Mesothelial cell of epicardium (in vitro differentiated cells): ENCODE measurements at places on chromosomes 1 and 21.

DNA sequence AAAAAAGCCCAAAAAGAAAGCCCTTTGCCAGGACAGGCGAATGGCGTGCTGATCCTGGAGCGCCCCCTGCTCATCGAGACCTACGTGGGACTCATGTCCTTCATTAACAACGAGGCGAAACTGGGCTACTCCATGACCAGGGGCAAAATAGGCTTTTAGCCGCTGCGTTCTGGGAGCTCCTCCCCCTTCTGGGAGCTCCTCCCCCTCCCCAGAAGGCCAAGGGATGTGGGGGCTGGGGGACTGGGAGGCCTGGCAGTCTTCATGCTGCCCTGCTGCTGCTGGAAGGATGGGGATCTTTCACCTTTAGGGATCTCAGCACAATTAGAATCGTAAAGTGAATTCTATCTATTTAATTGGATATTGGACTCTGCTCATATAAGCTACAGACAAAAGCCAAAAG lies 3.6 kb downstream of the TPRG1L start:
- no peak overlapping the region for H3K27ac ChIP-seq
- H3K27me3 ChIP-seq, result no peaks in the 10 kb centered on the region
- DNase-seq, result no peak
- peaks cover 15% of the 10 kb centered on the region for H3K4me1 ChIP-seq
- H3K36me3 ChIP-seq, result peaks cover 9% of the 10 kb centered on the region

GRCh38 chr1:60162936-60163335 lies 89.4 kb upstream of the C1orf87 start:
- H3K27me3 ChIP-seq, result peaks cover 12% of the 10 kb centered on the region
- H3K4me1 ChIP-seq, result peaks cover 9% of the 10 kb centered on the region
- no peak for DNase-seq
- no peaks in the 10 kb centered on the region for H3K36me3 ChIP-seq
- H3K4me3 ChIP-seq, result no peak overlapping the region

- no peaks in the 10 kb centered on the region for H3K27me3 ChIP-seq
- no peak overlapping the region for H3K27ac ChIP-seq
- peaks cover 7% of the 10 kb centered on the region for H3K36me3 ChIP-seq
- H3K4me3 ChIP-seq, result no peak overlapping the region
Measured at GRCh38 chr1:44693900-44694299, 19.4 kb downstream of the ARMH1 start.

DNA sequence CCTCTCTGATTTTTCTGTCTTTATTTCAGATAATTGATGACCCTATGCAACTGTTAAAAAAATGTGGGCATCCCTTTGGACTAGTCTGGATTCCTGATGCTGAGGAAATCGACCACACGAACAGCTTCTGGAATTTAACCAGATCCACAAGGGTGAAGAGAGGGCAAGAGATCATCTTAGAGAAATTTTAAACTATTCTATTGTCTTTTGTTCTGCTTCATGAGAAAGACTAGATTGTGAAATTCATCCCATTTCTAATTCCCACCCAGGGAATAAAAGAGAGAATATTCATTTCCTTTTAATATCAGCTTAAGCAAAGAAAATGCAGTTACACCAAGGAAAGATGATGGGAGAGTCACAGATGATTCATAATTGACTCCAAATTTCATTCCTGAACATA lies 71.8 kb downstream of the DUSP10 start:
- no peaks in the 10 kb centered on the region for H3K4me1 ChIP-seq
- no peaks in the 10 kb centered on the region for H3K36me3 ChIP-seq
- DNase-seq, result no peak
- no peaks in the 10 kb centered on the region for H3K27me3 ChIP-seq
- no peak overlapping the region for H3K27ac ChIP-seq

- no peaks in the 10 kb centered on the region for H3K27me3 ChIP-seq
- H3K4me1 ChIP-seq, result peaks cover 21% of the 10 kb centered on the region
- peak; percentile 30 for DNase-seq
Measured at GRCh38 chr21:33403786-33404585, 773 bp downstream of the IFNGR2 start.

DNA sequence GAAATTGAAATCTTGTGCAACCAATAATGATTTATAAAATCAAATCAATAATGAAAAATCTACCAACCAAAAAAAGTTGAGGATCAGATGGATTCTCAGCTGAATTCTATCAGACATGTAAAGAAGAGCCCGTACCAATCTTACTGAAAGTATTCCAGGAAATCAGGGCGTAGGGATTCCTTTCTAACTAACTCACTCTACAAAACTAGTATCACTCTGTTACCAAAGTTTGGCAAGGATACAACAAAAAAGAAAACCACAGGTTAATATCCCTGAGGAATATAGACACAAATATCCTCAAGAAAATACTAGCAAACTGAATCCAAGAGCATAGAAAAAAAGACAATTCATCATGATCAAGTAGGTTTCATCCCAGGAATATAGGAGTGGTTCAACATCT lies 52.8 kb upstream of the ADGRL4 start:
- H3K27me3 ChIP-seq, result no peaks in the 10 kb centered on the region
- H3K4me3 ChIP-seq, result no peak overlapping the region
- H3K4me1 ChIP-seq, result no peaks in the 10 kb centered on the region
- no peaks in the 10 kb centered on the region for H3K36me3 ChIP-seq
- DNase-seq, result no peak

- H3K4me1 ChIP-seq, result peaks cover 22% of the 10 kb centered on the region
- DNase-seq, result no peak
- H3K36me3 ChIP-seq, result peaks cover 7% of the 10 kb centered on the region
- H3K27me3 ChIP-seq, result no peaks in the 10 kb centered on the region
- H3K4me3 ChIP-seq, result no peak overlapping the region
- no peak overlapping the region for H3K27ac ChIP-seq
Measured at GRCh38 chr1:220579317-220579716, 51.4 kb downstream of the MARK1 start.

GRCh38 chr1:222876182-222876581 lies 61.3 kb downstream of the DISP1 start:
- H3K36me3 ChIP-seq, result peaks cover 33% of the 10 kb centered on the region
- no peak for DNase-seq
- peaks cover 19% of the 10 kb centered on the region for H3K4me1 ChIP-seq
- peak overlapping the region; percentile 72 for H3K27ac ChIP-seq
- H3K4me3 ChIP-seq, result no peak overlapping the region

DNA sequence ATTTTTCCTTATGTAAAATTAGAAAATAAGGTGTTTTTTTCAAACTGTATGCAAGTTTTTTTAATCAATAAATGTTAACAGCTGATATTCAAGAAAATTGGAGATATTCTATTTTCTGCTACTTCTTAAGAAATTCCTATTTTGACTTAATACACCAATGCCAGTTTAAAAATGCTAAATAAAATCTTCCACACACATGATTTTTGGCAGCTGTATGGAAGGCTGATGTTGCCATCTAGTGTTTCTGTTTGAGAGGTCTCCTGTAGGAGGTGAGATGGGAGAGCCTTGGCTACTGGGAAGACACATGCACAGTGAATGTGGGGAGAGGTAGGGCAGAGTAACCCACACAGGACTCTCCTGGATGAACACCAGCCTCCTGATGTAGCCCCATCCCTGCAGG lies 29.2 kb upstream of the OR2B11 start:
- no peaks in the 10 kb centered on the region for H3K36me3 ChIP-seq
- H3K4me3 ChIP-seq, result no peak overlapping the region
- H3K27ac ChIP-seq, result no peak overlapping the region
- peaks cover 36% of the 10 kb centered on the region for H3K27me3 ChIP-seq
- peaks cover 12% of the 10 kb centered on the region for H3K4me1 ChIP-seq
- no peak for DNase-seq

DNA sequence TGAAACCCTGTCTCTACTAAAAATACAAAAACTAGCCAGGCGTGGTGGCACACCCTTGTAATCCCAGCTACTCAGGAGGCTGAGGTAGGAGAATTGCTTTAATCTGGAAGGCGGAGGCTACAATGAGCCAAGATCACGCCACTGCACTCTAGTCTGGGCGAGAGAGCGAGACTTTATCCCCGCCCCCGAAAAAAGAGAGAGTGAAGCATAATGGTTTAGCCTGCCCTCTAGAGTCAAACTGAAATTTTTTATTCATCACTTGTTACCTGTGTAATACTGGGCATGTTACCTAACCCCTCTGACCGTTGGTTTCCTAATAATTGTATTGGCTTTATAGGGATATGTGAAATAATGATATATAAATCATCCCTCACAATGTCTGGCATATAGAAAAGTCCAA lies 18.8 kb downstream of the GPR52 start:
- DNase-seq, result no peak
- H3K4me1 ChIP-seq, result no peaks in the 10 kb centered on the region
- no peaks in the 10 kb centered on the region for H3K27me3 ChIP-seq

GRCh38 chr1:18396247-18396980 lies 84.3 kb upstream of the KLHDC7A start:
- DNase-seq, result no peak
- no peak overlapping the region for H3K27ac ChIP-seq
- peaks cover 3% of the 10 kb centered on the region for H3K4me1 ChIP-seq
- H3K27me3 ChIP-seq, result peaks cover 20% of the 10 kb centered on the region
- H3K4me3 ChIP-seq, result no peak overlapping the region
- H3K36me3 ChIP-seq, result no peaks in the 10 kb centered on the region

GRCh38 chr1:172517081-172517480 lies 15.9 kb upstream of the SUCO start:
- no peaks in the 10 kb centered on the region for H3K36me3 ChIP-seq
- H3K4me1 ChIP-seq, result peaks cover 26% of the 10 kb centered on the region
- DNase-seq, result no peak
